GM12878 (cell line): ENCODE measurements at places on chromosomes 3 and 15.

DNA sequence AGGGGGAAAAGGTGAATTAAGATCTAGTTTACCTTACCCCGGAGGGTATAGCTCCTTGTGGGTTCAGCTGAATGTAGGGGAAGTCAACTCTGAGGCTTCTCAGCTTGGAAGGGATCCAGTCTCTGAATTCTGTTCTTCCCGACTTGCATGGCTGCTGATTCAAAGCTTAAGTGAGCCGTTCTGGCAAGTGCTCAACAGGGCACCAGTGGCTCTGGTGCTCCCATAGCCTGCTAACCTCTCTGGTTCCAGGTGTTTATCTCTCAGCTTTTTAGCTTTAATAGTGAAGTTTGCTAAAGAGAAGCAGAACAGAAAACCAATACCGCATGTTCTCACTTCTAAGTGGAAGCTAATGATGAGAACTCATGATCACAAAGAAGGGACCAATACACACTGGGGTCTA lies 46.3 kb upstream of the RBP1 start:
- no peak for DNase-seq

DNA sequence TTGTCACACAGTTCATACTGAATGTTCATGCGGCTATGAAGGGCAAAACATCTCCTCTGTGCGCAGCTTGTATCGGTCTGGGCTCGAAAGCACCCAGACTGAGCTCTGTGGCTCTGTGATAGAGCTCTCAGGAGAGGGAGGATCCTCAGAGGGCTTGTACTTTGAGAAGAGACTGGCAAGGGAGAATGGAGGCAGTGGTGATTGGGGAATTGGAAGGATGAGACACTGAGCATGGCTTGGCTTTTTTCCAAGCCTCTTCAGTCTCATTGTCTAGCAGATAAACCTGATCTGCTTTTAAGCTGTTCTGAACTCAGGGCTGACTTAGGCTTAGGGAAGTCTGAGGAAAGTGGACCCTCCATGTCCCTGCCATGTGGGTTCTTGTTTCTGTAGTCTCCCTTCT lies 43.0 kb downstream of the RAD54L2 start:
- DNase-seq = no peak

DNA sequence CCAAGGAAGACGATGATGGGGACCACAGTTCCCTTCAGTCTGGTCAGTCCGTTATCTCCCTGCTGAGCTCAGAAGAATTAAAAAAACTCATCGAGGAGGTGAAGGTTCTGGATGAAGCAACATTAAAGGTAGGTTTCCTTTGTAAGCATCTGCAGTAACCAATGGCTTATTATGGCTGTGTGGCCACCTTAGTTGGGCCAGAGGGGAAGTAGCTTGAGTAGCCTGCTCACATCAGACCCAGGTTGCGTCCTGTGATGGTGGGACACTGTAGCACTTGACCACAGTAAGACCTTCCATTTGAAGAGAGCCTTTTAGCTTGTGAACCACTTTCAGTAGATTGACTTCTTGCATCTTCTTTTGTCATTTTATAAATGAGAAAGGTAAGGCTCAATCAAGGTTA lies 22.6 kb downstream of the STARD5 start:
- no peak for DNase-seq

- peak; percentile 12 for DNase-seq
Measured at GRCh38 chr15:35751413-35752133, 205.6 kb upstream of the DPH6 start.

- DNase-seq = no peak
Measured at GRCh38 chr3:11195201-11195600, 40.9 kb downstream of the HRH1 start.

DNA sequence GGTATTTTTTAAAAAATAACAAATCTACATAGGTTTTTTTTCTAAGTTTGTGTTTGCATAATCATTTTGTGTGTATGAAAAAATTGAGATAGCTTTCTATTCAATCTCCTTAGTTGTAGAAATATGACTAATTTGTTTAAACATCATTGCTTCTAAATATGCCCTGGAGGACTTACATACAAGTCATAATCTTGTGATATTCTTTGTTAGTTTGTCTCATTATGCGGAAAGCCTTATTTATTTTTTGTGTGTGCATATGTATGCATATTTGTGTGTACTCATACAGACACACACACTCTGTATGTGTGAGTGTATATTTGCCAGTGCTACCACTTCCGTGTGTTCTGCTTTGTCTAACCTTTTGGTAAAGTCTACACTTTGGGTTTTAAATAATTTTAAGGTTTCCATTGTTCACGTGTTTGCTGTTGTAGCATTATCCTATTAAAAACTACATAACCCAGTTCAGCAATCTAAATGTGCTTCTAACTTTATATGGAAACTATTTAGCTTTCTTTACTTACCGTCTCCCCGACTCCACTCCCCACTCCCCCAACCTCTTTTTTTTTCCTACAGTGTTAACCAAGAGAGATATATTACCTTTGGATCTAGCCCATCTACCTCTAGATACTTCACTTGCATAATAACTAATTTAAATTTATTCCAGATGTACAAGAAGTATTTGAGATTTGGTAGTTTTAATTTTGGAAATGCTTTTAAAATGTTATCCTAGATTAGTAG lies 111.7 kb downstream of the FNDC3B start:
- DNase-seq = no peak

DNA sequence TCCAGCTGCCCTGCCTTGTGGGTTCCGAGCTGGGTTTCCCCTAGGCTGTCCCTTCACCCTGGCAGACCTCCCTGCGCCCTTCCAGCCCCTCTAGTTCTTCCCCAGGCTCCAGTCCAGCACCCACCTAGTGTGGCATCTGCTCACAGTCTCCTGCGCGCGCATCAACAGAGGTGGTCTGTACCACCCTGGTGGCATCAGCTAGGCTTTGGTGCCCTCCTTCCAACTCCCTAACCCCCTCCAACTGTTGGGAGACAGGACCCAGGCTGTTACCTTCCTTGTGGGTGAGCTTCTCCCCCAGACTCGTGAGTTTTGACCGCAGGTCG lies 8.0 kb downstream of the CALML4 start:
- DNase-seq = no peak

GRCh38 chr3:16794257-16794656 lies 90.5 kb upstream of the PLCL2 start:
- no peak for DNase-seq

DNA sequence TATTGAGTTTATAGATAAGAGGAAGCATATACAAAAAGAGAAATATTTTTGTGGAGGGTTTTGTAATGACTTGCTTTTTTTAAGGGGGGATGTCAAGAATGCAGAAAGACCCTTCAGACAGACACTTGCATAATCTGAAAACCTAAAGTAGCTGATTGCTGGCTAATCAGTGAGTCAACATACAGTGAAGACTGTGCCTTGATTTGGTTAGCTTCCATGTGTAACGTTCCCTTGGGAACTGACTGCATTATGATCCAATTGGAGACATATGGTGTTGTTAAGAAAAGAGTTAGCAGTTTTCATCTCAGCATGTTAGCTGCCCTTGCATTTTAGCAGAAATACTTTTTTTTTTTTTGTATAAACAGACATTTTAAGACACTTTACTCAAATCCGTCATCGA lies 483.2 kb downstream of the RBMS3 start:
- no peak for DNase-seq

DNA sequence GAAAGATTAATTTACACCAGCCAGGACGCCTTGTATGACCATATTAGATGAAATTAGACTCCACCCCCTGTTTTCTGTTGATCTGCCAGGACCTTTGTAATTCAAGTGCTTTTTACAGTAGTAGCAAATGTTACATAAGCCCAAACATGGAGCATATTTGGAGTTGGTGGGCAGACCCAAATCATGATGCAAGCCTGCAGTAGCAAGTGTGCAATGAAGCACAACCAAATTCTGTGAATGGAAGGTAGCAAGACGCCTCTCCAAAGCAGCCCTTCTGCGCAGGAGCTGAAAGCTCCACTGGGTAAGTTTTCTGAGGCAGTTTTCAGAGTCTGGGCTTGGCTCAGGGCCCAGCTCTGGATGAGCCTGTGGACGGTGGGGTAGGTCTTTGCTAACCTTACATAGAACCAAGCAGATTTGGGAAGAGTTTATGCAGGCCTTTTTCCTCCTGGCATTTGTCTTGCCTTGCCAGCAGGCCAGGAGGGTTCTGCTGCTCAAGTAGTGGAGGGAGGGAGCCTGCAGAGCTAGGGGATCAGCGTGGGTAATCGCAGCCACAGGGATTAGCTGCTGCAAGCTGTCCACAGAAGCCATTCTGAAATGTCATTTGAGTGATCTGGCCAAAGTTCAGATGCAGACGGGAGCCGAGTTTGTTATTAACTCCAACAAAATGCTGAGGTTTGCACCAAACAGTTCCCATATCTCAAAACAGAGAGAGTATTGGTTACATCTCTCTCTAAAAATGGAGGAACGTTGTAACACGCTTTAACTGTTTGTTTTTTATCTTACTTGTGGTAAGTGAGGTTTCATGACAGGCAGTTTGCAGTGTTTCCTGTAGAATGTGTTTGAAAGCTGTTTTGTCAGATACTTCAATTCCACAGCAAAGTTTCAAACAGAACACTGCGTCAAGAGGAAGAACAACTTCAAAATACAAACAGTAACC lies 55.4 kb downstream of the PSMD6 start:
- peak; percentile 53 for DNase-seq

DNA sequence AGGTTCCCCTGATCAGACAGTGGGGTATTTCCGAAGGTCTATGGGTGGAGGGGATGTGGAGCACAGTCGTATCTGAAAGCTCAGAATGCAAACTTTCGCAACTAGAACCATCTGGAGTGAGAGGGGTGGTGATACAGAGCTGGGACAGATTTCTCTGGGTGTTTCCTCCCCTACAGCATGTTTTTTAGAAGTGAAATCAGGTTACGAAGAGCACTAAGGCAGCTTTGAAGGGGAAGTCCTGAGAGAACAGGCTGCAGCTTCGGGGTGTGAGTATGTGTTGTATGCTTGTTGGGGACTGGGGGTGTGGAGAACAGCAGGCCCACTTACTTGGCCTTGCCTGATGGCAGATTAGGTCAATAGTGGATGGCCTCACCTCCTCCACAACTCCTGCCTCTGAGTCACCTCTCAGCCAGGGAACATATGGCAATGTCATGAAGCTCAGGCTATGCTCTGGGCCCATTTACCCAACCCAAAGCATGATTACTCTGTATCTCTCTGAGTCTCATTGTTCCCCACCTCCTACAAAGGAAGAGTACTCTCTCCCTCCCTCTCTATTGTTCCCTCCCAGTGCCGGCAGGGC lies 107.2 kb upstream of the RASGRP1 start:
- peak; percentile 91 for DNase-seq
